ENCODE measurements at places on chromosomes 13 and 19. TPM values are rescaled to one million over a fixed set of nuclear protein-coding genes. Genes with fewer than 3 reads are reported as not detected.

SF3A2 gene
- 34.1 TPM for total RNA-seq

SMIM44 gene
- total RNA-seq: not detected

FPR3 gene
- total RNA-seq: 3.2 TPM

C19orf47 gene
- 135 TPM for total RNA-seq

CBLC gene
- not detected for total RNA-seq

MBNL2 gene
- total RNA-seq: 67.6 TPM

ZGLP1 gene
- 1.9 TPM for total RNA-seq

MCF2L gene
- 38.9 TPM for total RNA-seq

ZNF888 gene
- total RNA-seq: 1.3 TPM

TEX26 gene
- total RNA-seq: not detected

ATP8A2 gene
- total RNA-seq: 0.08 TPM

NECTIN2 gene
- total RNA-seq: 60.0 TPM

OR7A5 gene
- total RNA-seq: not detected

CEACAM7 gene
- not detected for total RNA-seq

KLF1 gene
- total RNA-seq: 0.38 TPM

STARD13 gene
- total RNA-seq: 26.9 TPM

KLK7 gene
- total RNA-seq: not detected

PEAK3 gene
- total RNA-seq: 0.19 TPM

ZNF729 gene
- not detected for total RNA-seq

All from cardiac septum (tissue), 1 donor.